GM04504 (cell line): ENCODE measurements at places on chromosomes 13 and 19.

DNA sequence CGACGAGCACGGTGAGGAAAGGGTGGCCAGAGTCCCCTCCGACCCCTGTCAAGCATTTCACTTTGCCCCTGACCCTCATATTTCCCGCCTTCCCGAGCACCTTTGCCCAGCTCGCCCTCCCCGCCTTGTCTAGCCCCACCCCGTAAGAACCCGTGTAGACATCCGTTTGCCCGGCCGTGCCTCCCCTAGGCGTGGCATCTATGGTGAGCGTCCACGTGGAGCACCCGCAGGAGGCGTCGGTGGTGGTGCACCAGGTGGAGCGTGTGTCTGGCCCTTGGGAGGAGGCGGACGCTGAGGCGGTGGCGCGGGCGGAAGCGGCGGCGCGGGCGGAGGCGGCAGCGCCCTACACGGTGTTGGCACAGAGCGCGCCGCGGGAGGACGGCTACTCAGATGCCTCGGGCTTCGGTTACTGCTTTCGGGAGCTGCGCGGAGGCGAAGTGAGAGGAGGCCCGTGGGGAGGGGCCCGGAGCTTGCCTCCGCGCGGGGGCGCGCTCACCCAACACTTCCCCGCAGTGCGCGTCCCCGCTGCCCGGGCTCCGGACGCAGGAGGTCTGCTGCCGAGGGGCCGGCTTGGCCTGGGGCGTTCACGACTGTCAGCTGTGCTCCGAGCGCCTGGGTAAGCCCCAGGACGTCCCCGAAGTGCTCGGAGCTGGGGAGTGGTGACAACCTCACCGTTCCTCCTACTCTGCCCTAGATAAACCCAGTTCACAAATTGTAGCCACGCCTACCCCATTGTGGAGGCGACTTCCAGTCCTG is 4.2 kb downstream of the LTBP4 start:
- DNase-seq = no peak

- DNase-seq = no peak
Observed at GRCh38 chr13:21006141-21007005, 55.0 kb downstream of the LATS2 start.

- no peak for DNase-seq
Observed at GRCh38 chr19:16896146-16897028, 7.6 kb downstream of the F2RL3 start.

GRCh38 chr19:1110809-1111640 is 7.2 kb downstream of the GPX4 start:
- no peak for DNase-seq

GRCh38 chr13:44797685-44798084 is 191.6 kb downstream of the NUFIP1 start:
- no peak for DNase-seq

DNA sequence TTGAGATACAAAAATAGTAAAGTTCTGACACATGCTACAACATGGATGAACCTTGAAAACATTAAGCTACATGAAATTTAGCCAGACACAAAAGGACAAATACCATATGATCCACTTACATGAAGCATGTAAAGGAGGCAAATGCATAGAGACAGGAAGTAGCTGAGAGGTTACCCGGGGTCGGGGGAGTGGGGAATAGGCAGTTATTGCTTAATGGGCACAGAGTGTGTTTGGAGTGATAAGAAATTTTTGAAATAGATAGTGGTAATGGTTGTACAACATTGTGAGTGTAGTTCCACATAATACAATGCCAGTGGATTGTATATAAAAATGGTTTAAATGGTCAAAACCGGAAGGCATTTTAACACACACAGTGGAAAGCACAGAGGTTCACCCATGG is 4.3 kb downstream of the N4BP2L1 start:
- DNase-seq = no peak

- no peak for DNase-seq
Observed at GRCh38 chr19:30001791-30002190, 59.8 kb downstream of the URI1 start.

- DNase-seq = no peak
Observed at GRCh38 chr13:23789576-23790346, 99.4 kb downstream of the MIPEP start.

DNA sequence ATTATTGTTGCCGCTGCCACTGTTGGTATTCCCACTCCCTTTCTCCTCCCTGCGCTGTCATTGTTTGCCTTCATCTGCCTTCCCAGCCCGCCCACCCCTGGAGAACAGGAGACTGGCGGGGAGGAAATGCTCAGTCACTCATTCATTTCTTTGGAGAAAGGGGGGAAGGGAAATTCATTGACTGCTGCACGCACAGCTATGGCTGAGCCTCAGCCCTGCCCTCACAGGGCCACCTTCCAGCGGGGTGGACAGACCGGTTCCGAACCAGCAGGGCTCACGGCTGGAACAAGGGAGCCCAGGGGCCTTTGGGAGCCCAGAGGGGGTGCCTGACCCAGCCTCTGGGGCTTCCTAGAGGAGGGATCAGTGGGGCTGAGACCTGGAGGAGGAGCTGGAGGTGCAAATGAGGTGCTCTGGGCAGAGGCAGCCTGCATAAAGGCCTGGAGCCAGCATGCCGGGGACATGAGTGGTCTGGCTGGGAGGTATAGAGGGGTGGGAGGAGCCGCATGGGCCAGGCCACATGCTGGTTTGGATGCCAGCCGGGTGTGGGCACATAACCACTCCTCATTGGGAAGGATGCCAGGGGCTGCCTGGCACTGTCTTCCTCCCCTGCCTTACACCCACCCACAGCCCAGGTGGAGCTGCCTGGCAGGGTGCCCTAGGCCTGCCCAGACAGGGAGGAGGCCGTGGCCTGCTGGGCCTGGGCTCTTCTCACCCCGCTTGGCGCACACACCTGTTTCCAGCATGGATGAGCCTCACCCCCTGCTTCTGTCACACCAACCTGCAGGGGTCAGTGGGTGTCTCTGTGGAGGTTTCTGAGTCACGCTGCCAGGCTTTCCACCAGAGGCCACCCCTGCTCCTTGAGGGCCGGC is 26.8 kb downstream of the PPP5C start:
- DNase-seq = peak; percentile 32

GRCh38 chr19:35170359-35171061 is 16.0 kb downstream of the FXYD5 start:
- no peak for DNase-seq

DNA sequence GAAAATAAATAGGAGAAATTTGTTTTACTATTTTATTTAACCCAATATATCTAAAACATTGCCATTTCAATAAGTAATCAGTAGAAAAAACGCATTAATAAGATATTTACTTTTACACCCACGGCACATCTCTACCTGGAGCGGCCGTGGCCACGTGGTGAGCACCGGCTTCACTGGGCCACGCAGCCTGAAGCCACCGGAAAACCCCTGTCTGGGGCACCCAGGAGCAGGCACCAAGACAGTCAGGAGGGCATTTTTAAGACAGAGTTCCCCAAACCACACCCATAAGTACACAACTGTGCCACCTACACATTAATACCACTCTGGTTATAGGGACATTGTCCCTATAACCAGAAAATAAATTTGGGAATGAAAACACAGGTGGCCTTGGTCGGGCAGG is 80.9 kb downstream of the SPACA7 start:
- DNase-seq = no peak

GRCh38 chr13:76363682-76364289 is 522.4 kb downstream of the KCTD12 start:
- no peak for DNase-seq

DNA sequence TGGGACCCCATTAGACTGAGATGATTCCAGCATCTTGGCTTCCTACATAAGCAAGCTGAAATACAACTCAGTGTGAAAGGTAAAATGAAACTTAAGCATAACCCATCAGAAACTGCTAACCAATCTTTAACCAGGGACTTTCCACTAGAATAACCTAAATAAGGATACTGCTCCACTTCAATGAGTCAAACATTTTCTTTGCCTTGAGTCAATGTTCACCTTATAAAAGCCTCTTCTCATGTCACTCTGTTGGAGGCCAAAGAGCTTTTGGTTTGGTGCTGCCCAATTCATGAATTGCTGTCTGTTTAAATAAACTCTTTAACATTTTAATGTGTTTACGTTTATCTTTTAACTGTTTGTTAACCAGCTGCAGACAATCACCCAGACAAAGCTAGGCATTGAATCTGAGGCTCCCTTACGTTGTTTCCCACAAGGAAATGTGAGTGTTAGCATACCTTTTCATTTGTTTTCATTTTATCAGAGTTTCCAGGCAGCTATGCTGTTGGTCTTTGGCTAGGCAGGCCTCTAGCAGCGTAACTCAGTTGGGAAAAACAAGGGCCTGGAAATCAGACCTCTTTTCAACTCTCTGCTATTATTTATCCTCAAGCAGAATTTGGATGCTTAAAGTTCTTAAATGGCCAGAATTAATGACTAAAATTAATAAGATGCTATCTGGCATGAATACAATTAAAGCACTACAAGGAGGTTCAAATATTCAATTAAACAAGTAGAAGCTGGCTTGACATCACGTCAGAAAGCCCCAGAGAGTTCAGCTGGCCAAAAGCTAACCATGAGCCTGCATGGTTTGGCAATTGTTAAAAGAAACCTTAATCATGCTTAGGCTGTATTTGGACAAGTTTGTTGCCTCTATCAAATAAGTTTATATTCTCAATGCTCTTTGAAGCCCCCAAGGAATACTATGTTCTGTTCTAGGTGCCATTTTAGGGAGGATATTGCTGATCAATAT is 200.2 kb downstream of the DCLK1 start:
- DNase-seq = no peak

DNA sequence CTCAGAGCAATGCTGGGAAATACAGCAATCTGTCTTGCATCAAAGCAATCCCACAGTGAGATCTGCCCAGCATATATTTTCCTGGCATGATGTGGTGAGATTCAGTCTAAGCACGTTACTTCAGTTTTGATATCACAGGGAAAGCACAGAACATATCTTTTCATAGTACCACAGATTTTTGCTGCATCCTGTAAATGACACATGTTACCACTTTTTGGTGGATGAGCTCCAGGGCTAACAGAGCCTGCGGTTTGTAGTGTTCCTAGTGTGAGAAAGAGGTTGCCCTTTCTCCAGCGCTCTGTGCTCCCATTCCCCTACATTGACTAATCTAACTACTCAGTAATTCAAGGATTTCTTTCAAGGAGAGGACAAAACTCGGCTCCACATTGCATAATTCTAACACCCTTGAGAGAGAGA is 409.0 kb downstream of the GPC6 start:
- DNase-seq = peak; percentile 58

DNA sequence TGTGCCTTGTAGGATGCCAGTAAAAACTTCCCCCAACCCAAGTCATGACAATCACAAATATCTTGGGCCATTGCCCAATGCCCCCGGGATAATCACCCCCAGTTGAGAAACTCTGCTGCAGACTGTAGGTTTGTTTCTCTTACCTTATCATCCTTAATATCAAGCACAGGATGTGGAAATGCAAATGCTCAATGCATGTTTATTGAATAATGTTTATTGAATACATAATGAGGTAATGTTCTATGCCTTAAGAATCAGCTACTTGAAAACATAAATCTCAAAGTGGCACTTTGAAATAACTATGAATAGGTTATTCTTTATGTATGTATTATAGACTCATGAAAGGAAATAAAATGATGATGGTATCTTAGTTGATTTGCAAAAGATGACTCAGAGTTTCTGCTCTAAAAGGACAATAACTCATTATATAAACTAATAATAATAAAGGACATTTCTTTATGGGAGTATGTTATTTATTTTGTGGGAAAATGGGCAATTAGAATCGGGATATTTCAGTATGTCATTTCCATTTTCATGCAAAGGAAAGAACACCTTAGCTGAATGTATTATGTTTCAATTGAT is 414.2 kb downstream of the EFNB2 start:
- DNase-seq = no peak

DNA sequence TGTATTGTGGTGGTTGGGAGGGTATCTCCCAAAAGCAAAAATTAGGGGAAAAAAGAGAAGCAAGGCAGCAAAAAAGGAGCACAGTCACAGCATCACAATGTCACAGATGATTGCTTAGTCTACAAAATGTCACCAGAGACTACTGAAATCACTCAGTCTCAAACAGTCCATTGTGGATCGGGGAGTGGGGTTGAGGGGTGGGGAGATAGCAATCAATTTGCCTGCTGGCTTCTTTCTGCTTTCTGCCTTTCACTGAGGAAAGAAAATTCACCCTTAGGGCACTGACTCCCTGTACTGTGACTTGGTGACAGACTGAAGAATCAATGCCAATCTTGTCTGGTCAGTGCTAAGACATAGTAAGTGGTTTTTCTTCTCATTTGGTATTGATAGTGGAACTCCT is 2127.1 kb upstream of the PCDH20 start:
- DNase-seq = no peak

GRCh38 chr19:19043481-19043880 is 10.1 kb downstream of the ARMC6 start:
- no peak for DNase-seq

DNA sequence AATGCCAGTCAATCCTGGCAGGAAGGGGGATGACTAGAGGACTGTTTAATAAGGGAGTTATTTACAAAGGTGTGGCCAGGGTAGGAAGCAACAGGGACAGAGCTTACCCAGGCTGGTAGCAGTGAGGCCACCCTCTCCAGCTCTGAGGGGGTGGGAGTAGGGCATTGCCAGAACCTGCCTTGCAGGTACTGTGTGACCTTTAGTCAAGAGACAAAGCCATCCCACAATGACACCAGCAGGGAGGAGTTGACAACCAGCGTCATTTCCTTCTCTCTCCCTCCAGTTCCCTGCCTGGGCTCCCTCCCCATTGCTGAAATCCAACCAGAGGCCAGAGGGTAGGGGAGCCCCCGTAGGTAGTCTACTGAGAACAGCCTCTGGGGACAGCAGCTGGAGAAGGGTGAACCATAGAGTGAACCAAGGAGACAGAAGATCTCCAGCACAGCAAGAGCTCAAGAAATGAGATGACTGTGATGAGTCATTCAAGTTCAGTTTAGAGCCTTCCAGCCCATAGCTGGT is 33.3 kb upstream of the SPATA13 start:
- DNase-seq = peak; percentile 6

- DNase-seq = no peak
Observed at GRCh38 chr13:64420181-64420580, 2810.0 kb downstream of the PCDH9 start.

DNA sequence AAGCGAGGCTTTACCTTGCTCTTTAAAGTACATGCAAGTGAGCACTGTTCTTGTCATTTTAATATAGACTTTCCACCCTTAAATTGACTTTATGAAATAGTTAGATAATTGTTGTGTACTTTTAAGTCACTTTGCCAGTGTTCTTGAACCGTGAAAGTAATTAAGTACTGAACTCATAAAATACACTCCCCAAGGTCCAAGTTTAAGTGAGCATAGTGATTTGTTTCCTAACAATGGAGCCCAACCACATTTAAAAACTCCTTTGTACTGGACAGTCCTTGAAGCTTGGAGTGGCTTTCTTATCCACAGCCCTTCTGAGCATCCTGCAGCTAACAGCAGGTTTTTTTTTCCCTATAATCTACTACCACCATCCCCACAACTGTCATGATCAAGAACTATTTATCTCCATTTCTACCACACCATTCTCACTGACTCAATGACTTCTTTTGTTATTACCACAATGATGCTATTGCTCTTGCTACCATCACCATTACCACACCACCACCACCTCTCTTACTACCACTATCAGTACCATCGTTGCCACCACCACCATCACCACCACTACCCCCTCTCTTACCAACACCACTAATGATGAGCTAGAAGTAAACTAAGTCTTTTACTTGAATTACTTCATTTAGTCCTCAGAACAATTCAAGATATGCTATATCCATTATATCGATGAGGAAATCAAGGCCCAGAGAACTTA is 452.6 kb downstream of the DIAPH3 start:
- DNase-seq = peak; percentile 10

GRCh38 chr19:805166-805551 is 7.9 kb downstream of the PTBP1 start:
- DNase-seq = no peak

- DNase-seq = no peak
Observed at GRCh38 chr19:51098365-51099046, 9.7 kb downstream of the CTU1 start.

GRCh38 chr13:106651442-106651841 is 83.5 kb upstream of the ARGLU1 start:
- no peak for DNase-seq
